ENCODE measurements at places on chromosomes 6 and 20. TPM values are rescaled to one million over a fixed set of nuclear protein-coding genes. Genes with fewer than 3 reads are reported as not detected.

GRCh38 chr6:26598267-26598666, 1.5 kb downstream of the ABT1 start:
- no peak for DNase-seq

PTPRK gene
- total RNA-seq, result 21.6 TPM

DNA sequence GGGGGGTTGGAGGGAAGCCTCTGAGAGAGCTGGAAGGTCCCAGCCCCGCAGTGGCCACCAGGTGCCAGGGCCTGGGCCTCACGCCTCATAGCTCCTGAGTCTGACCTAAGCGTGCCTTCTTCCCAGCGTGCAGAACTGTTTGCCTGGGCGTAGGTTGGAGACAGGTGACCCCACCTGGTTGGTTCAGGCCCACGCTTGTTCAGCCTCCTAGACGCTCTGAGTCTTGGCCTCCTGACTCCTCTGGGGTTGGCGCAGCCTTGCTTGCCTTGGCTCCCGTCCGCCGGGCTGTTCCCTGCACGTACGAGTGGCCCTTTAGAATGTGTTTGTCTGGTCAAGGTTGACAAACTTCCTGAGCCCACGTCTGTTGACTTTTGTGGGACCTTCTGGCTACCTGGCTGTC, 70.8 kb downstream of the EYA2 start:
- DNase-seq, result no peak

PLA2G7 gene
- total RNA-seq, result not detected
